ENCODE measurements at places on chromosomes 6 and 20. TPM values are rescaled to one million over a fixed set of nuclear protein-coding genes. Genes with fewer than 3 reads are reported as not detected.

OPRM1 gene
- not detected for total RNA-seq

SLC4A11 gene
- 12.1 TPM for total RNA-seq

HLA-DMB gene
- total RNA-seq: 1.3 TPM

CALHM4 gene
- not detected for total RNA-seq

- DNase-seq: no peak
Observed at GRCh38 chr6:143323729-143324470, 126.6 kb downstream of the ADAT2 start.

DNA sequence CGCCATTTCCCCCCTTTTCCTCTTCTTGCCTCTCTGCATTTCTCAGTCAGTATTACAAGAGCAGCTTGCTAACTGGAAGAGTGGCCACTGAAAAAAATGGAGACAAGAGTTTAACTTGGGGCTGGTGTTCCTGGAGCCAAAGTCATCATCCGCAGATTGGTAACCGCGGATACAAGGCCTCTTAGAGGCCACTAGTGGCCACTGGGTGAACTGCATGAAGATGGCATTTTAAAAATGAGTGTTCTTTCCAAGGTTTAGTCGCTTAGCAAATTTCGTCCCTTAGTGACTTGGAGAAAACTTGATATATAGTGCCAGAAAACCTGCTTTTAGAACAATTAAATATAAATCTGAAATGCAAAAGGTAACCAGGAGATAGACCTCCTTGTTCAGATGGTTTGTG, 4.8 kb downstream of the F13A1 start:
- DNase-seq: peak; percentile 79

DNA sequence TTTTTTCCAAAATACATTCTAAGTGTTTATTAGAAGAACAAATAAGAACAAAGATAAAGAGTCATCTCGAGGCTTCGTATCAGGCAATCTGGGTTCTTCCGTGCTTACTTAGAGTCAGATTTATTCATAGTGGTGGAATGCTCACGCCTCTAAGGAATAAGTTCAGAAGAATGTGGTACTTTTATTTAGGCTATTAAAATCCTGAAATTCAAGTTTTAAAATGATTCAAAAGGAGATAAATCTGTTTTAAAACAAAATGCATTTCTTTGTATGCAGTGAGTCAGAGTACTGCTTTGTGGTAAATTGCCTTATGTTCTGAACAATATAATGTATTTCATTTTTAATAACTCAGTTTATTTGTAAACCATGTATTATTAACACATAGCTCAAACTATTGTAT, 89.1 kb downstream of the FUT9 start:
- no peak for DNase-seq

DNA sequence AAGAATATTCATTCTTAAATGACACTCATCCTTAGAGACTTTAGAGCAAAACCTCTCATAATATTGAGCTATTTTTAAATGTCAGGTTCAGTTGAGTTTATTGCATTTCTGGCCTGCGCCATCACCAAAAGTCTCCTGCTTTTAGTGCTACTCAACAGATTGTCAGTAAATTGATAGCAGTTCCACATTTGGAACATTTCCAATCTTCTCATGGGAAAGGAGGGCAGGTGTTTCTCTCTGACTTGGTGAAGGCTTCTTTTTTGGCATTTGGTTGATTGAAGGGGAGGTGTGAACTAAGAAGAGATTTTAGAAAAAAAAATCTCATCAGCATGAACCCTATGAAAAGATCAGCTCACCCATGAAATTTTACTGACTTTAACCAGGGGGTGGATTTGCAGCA, 125.9 kb upstream of the INSM1 start:
- no peak for DNase-seq

DNA sequence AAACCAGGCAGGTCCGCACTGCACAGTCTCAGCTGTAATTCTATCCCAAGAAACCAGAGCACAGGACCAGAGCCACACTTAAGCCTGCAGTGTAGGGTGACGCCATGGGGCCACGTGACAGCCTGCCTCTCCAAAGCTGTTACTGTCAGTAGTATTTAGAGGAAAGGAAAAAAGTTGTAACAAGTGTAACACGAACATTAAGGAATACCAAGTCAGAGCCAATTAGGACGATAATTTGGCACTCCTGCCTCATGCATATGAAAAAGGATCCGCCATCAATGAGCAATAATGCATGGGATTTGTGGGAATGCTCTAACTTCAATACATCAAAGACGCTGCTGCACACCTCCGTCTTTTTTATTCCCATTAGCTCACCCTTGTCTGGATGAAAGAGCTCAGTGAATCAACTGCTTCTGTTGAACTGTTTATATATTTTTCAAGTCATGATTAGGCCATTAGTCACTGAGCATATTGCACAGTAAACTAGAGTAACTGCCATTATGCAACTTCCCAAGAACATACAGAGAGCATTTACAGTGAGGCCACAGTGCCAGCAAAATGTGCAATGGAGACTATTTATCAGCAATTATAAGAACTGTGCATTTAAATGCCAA, 79.9 kb downstream of the ATXN1 start:
- no peak for DNase-seq

GRCh38 chr6:36050947-36051710, 23.5 kb downstream of the MAPK14 start:
- DNase-seq: no peak

DNA sequence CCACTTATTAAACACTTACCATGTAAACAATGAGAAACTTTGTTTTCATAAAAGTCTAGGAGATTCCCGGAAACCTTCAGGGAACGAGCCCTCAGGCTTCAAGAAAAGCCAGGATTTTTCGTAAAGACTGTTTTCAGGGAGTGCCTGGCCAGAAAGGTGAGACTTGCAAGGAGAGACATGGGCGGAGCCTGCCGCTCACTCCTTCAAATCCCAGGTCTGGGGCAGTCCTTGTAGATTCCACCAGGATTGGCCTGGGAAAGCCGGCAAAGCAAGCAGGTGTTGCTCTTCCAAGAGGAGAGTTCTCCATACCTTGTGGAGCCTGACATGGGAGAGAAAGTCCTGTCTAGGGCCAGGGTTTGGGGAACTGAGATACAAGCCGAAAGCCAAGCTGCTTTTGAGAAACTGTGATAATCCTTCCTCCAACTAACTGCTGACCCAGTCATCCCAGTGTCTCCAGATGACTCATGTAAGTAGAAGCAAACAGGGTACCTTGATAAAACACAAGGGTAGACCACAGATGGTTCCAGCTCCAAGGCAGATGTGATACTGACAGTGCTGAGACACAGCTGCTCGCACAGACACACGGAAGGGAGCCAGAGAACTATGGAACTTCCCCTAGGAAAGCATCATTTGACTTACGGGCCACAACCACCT, 69.4 kb upstream of the NAA20 start:
- DNase-seq: peak; percentile 50

DNA sequence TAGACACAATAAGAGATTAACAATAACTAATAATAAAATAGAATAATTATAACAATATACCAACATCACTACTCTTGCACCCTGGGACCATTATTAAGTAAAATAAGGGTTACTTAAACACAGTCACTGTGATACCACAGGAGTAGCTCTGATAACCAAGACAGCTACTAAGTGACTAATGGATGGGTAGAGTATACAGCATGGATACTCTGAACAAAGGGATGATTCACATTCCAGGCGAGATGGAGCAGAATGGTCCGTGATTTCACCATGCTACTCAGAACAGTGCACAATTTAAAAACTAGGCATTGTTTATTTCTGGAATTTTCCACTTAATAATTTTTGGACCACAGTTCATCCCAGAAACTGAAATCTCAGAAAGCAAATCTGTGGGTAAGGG, 80.0 kb upstream of the FUT9 start:
- DNase-seq: no peak

- no peak for DNase-seq
Observed at GRCh38 chr20:50514750-50515149, 4.6 kb downstream of the PTPN1 start.

GRCh38 chr6:69138893-69139494, 503.9 kb downstream of the ADGRB3 start:
- peak; percentile 20 for DNase-seq

DNA sequence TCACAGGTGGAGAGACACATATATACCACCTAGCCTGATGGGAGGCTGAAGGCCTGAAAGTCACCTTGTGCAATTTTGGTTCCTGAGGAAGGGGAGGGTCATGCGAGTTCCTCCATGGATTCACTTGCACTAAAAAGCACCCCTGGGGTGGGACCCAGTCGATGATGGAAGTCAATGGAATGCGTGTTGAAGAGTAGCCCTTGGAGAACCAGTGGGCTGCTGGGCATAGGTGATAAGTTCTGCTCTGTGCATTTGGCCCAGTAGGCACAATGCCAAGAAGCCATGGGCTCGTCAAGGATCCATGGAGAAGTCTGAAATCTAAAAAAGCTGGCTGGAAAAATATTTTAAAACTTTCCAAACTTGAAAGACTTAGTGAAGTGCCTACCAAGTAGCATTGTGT, 18.9 kb upstream of the SCRT2 start:
- DNase-seq: no peak

- no peak for DNase-seq
Observed at GRCh38 chr6:156167016-156167624, 610.1 kb upstream of the ARID1B start.

DNA sequence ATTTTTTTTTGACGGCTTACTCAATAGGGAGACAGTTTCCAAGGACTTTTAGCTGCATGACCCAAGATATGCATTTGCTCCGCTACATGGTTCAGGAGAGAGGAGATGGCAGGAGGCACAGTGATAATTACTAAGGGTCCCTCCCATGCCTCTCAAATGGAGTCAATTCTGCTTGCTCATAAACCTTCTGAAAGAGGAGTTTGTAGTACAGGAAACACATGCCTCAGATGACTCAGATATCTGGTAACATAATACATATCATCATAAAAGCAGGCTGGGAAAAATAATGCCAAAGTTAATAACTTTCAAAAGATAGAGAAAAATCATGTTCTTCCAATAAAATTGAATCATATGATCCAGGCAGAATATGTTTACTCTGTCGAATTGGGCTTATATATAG, 97.6 kb upstream of the DEFB112 start:
- DNase-seq: no peak

GRCh38 chr6:53360093-53360912, 11.6 kb upstream of the ELOVL5 start:
- DNase-seq: no peak

GRCh38 chr6:147141711-147142308, 62.4 kb upstream of the STXBP5 start:
- no peak for DNase-seq

- no peak for DNase-seq
Observed at GRCh38 chr6:14488180-14488579, 370.6 kb downstream of the CD83 start.

DNA sequence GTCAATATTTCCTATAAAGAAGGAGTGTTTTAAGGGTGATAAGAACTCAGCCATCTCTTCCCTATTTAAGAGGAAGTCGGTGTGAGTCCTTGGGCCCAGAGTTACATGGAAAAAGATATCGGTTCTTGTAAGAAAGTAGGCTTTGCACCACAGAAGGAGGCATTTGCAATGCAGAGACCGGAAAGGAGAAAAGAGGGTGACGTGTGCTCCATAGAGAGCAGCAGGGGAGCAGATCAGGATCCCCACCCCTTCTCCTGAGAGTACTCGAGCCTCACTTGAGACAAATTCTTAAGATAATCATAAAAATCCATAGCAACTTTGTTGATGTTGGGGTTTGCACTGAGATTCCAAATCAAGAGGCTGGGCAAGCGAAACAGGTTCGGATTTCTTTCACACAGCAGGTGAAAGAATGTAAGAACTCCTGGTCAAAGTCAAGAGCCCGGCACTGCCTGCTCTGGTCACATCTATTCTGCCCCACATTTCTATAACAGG, 27.8 kb downstream of the FOXA2 start:
- no peak for DNase-seq

DNA sequence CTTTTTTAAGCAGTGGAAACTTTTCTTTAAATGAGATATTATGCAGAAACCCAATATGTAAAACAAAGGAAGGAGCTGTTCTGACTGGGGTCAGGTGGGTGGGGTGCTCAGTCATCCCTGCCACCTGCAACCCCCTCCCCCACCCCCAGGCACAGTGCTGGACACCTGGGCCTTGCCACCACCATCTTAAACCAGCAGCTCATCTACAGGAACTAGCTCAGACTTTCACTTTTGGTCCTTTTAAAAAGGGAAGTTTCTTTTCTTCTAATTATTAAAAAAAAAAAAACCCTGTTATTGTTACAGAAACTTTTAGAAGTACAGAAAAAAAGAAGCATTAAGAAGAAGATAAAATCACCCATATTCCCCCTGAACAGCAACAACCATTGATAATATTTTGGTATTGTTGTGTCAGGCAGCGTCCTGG, 37.1 kb downstream of the PPP1R16B start:
- DNase-seq: peak; percentile 34
